Hippocampal formation (tissue), 2 donors: ENCODE measurements at places on chromosomes 7 and 10.

DNA sequence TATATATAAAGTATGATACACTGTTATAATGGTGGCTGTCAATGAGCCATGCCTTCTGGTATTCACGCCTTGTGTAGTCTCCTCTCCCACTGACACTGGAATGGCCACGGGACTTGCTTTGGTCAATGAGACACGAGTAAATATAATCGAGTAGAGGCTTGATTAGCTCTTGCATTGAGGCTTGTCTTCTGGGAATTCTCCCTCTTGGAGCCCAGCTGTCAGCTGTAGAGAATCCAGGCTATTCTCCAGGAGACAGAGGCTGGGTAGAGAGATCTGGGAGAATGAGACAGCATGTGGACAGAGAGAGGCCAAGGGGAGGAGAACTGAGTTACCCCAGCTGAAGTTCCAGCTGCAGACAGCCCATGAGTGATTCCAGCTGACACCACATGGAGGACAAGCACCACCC is 25.2 kb upstream of the PLCE1 start:
- DNase-seq: no peak

DNA sequence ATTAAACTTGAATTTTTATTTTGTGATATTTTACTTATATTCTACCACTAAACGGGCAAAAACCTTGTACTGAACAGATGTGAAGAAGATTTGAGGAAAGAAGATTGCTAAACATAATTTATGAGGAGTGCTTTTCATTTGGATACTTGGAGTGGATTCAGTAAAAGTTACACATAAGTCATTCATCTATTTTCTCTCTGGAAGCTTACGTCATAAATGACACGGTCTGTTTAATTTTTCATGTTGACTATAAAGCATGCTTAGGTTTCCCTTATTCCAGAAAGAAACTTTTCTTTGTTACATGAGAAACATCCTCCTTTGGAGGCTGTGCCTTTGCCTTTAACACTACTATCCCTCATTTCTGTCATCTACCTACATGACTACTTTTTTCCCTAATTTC is 53.9 kb downstream of the TFEC start:
- no peak for DNase-seq

- DNase-seq: no peak
Observed at GRCh38 chr7:41786404-41786803, 83.5 kb upstream of the INHBA start.

GRCh38 chr7:7183838-7184463 is 1.6 kb downstream of the C1GALT1 start:
- DNase-seq: no peak

- DNase-seq: peak; percentile 38
Observed at GRCh38 chr7:132739271-132739955, 163.1 kb upstream of the PLXNA4 start.

GRCh38 chr7:152913492-152913891 is 153.9 kb downstream of the ACTR3B start:
- DNase-seq: no peak

- DNase-seq: no peak
Observed at GRCh38 chr10:5551531-5552375, 27.0 kb downstream of the CALML3 start.

- no peak for DNase-seq
Observed at GRCh38 chr7:19161671-19162070, 16.4 kb upstream of the FERD3L start.

GRCh38 chr10:129936923-129937300 is 27.2 kb downstream of the EBF3 start:
- DNase-seq: no peak

GRCh38 chr10:64158551-64158950 is 637.4 kb downstream of the REEP3 start:
- DNase-seq: no peak

DNA sequence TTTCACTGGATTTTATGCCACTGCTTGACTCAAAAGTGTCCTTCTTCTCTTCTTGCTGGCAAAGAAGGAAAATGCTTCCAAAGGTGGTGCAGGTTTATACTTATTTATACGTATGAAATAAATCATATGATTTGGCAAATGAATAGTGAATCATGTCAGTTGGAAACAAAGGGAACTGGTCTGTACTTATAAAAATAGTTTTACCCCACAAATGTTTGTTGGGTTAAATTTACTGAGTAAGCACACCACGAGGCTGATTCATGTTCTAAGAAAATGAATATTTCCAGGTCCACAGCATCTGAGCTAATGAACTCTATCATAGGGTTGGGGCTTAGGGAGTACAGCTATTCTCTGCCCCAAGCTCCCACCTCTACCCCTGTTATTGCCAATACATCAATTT is 232.2 kb downstream of the TRIL start:
- no peak for DNase-seq

GRCh38 chr7:106450716-106451115 is 165.9 kb upstream of the NAMPT start:
- DNase-seq: no peak

DNA sequence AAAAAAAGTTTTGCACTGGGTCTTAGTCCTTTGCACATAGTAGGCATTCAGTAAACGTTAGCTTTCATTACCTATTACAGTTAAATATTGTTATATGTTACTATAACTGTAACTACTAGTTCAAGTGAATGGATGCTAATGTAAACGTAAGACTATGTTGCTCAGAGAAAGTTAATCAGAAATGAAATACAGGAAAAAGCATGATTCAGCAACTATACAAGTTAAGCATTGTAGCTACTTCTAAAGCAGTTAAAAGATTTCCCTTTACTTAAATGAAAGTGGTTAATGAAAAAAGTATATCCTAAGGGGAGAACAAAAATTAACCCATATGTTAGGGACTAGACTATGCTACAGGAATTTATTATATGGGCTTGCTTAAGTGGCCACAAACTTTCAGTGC is 121.2 kb downstream of the SKAP2 start:
- DNase-seq: no peak
